ENCODE measurements at places on chromosomes 2 and 18. TPM values are rescaled to one million over a fixed set of nuclear protein-coding genes. Genes with fewer than 3 reads are reported as not detected.

LRRTM4 gene
- total RNA-seq = 17.3 TPM

G6PC2 gene
- not detected for total RNA-seq

MAL gene
- total RNA-seq = not detected

LCT gene
- total RNA-seq = 0.03 TPM

CLEC4F gene
- total RNA-seq = not detected

GRCh38 chr18:79988071-79988450 lies 302 bp downstream of the TXNL4A start:
- DNase-seq = peak; percentile 86

GRCh38 chr2:161273038-161273760 lies 35.0 kb upstream of the PSMD14 start:
- peak; percentile 83 for DNase-seq

DNA sequence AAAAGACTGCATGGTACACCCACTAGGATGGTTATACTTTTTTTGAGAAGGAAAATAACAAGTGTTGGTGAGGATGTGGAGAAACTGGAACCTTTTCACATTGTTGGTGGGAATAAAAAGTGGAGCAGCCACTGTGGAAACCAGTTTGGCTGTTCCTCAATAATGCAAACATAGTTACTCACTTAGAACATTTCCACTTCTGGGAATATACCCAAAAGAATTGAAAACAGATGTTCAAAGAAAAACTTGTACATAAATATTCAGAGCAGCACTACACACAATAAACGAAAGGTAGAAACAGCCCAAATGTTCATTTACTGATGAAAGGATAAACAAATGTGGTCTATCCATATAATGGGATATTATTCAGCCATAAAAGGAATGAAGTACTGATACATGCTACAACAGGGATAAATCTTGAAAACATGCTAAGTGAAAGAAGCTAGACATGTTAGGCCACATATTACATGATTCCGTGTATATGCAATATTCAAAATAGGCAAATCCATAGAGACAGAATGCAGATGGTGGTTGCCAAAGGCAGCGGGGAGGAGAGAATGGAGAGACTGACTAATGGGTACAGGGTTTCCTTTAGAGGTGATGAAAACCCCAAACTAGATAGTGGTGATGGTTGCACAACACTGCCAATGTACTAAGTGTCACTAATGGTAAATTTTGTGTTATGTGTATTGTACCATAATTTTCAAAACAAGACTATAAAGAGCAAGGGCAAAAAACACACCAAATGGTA lies 20.9 kb upstream of the LMAN1 start:
- no peak for DNase-seq

GRCh38 chr2:289362-290089 lies 1.6 kb upstream of the ALKAL2 start:
- peak; percentile 55 for DNase-seq

- peak; percentile 38 for DNase-seq
Observed at GRCh38 chr2:26471289-26471688, 6.6 kb downstream of the OTOF start.

GRCh38 chr2:1744446-1745170 lies at the start of gene PXDN:
Gene PXDN (minus strand): TSS chr2:1744515. CDS start chr2:1744455, 60 bp downstream.
- peak; percentile 76 for DNase-seq

- DNase-seq = no peak
Observed at GRCh38 chr2:166892397-166892796, 4.1 kb downstream of the XIRP2 start.

DNA sequence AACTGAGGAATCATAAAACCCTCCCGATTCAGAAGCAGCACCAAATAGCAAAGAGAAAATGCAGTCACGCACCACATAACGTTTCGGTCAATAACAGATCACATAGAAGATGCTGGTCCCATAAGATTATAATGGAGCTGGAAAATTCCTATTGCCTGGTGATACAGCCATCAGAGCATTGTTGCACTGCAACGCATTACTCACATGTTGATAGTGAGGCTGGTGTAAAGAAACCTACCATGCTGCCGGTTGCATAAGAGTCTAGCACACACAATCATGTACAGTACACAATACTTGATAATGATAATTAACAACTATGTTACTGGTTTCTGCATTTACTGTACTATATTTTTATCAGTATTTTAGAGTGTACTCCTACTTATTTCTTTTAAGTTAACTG lies 32.5 kb downstream of the RNF152 start:
- DNase-seq = no peak

DNA sequence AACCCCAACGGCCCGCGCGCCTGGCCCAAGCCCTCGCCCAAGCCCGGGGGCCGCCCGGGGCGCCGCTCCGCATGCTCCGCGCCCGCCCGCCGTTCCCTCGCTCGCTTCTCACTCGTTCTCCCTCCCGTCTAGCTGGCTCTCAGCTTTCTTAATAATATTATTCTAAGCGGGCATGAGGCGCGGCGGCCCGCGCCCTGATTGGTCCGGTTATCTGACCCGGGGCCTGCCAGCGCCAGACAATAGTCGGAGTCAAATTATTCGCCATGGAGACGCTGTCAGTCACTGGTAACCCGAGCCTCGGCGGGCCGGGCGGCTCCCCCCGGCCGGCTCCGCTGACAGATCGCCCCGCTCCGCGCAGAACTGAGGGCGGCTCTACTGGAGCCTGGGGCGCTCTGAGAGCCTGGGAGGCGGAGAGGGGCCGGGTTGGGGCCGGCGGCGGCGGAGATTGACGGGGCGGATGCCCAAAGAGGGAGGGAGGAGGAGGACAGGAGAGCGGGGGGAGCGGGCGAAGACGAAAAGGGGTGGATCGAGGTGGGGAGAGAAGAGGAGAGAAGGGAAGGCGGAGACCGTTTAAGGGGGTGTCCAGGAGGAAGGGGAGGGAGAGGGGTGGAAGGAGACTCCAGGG lies at the start of gene SIX2:
SIX2 (minus strand) TSS at position 150 of the 625 bp plus-strand sequence. CDS start 342 bp downstream, outside the sequence.
- peak; percentile 99 for DNase-seq

- DNase-seq = no peak
Observed at GRCh38 chr2:67974559-67975430, 88.0 kb downstream of the C1D start.

GRCh38 chr18:60406721-60407120 lies 34.1 kb upstream of the MC4R start:
- DNase-seq = no peak

GRCh38 chr2:71347517-71347916 lies 15.9 kb downstream of the ZNF638 start:
- peak; percentile 35 for DNase-seq

DNA sequence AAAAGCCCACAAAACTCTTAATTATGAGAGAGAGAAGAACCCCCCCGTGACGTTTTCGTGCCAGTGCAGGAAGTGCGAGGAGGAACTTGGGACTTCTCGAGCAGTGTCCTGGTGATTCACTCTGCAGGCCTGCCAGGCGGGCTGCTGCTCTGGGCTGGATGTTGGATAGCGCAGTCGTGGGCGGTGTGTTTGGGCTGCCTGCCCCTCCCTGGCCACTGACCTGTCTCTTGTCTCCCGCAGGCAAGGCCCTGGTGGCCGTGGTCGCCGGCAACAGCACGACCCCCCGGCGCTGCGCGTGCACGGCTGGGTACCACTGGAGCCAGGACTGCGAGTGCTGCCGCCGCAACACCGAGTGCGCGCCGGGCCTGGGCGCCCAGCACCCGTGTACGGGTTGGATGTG lies 29.0 kb downstream of the TNFRSF11A start:
- DNase-seq = no peak

DNA sequence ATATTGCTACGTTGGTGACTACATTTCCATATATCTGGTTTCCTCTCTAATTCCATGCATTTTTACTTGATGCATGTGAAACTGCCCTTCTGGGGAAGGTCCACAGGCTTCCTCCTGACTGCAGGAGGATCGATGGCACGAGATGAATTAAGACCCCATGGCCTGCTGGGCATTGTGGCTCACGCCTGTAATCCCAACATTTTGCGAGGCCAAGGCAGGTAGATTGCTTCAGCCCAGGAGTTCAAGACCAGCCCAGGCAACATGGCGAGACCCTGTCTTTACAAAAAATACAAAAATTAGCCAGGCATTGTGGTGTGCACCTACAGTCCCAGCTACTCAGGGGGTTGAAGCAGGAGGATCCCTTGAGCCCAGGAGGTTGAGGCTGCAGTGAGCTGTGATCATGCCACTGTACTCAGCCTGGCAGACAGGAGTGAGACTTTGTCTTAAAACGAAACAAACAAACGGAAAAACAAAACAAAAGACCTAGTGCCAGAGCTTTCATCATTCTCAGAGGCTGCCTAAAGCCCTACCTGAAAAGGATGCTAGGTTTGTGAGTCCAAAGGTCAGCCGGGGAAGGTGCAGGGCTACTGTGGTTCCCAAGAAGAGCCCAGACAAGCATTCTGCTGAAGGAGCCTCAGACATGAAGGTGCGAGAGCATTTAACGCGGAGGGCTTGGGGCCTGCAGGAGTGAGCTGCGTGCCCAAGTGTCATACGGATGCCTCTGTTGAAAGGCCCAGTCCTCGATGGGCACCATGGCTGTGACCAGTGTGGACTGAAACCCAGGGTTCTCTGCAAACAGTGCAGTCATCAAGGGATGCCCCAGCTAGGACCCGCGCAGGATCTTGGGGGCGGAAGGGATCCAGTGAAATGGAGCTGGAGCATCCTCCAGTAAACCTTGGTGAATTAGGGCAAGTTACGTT lies 21.6 kb downstream of the GPR55 start:
- DNase-seq = no peak

DNA sequence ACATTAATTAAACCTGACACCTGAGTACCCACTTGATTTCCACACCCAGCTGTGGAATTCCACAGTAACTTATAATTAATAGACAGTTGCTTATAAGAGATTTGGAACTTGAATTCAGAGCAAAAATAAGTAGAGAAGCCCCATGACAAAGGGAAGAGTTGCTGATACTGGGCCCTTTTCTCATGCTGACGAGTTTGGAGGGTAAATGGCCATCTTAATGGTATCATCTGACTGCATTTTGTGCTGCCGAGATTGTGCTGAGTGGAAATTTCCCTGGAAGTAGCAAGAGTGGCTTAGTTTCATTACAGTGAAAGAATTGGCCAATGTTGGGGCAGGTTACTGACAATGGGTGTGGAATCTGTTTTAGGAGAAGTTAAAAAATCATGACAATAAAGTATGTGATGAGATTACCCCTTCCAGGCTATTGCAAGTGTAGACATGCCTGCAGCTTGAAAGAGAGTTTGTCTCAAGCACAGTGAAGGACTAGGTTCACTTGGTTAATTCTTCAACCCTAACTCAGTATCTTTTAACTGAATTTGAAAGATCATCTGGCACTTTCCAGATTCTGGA lies 49.9 kb downstream of the VSNL1 start:
- no peak for DNase-seq

GRCh38 chr18:46174342-46175041 lies 70.3 kb downstream of the HAUS1 start:
- peak; percentile 79 for DNase-seq

DNA sequence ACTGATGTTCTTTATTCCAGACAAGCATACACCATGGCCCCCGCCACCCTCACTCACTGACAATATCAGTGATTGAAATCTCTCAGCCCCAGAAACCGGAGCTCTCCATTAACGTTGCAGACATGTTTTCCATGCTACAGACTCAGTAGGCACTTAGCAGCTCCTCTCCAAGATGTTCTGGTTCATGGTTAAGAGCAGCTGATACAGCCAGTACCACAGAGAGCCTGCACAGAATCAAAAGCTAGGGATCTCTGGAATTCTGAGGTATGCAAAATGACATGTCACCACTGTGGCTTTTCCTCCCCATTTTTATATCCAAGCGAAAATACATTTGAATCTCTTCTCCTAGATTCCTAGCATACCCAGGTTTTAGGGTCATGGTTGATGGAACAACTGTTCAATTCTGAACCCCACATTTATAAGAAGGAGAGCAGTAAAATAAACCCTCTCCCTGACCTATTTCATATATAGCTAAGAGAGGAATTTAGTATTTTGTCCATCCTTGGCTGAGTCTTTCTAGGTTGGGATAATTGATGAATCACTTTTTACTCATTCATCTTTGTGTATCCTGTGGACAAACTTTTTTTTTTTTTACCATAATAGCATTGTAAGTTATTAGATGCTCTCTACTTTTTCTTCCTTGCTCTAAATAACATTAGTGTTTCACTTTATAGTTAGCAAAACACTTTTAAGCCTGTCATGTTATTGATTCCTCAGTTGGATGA lies 488.4 kb upstream of the PIK3C3 start:
- DNase-seq = no peak

DNA sequence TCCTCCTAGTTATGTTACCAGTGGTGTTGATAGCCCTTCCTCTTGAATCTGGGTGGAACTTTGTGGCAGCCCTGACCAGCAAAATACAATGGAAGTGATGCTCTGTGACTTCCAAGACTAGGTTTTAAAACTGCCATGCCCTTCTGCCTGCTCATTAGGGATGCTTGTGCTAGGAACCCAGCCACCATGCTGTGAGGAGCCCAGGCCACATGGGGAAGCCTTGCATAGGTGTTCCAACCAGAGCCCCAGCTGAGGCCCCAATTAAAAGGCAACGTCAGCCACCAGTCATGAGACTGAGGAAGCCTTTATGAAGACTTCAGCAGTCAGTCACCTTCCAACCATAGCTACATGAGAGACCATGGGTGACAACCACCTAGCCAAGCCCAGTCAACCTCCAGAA lies 14.0 kb upstream of the MAPRE2 start:
- no peak for DNase-seq

DNA sequence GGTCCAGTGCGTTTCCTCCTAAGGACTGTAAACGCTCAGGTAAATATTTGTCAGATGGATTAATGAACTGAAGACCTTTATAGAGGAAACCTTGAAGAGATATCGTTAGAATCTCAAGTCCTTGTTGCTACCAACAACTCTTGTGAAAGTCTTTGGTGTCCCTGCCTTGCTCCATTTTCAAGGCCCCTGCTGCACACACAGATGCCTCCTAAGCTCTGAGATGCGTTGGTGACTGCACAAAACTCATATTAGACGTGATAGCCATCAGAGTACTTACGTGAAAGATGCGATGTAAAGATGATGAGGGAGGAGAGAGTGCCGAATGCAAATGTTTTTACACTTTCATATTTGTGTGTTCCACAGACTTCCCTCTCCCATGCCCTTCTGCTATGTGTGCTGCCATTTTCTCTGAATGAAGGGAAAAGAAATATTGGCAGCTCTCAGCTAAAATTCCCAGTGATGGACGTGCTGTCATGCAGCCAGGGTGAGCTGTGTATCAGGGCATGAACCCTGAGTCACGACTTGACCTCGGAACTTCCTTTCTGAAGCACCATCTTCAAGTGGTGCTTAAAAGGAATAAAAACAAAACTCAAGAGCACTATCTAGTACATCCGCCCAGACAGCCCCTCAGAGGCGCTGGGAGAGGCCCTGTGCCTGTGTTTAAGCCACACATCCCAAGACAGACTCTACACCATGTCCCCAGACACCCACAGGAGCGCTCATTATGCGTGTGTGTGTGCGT lies 117.4 kb downstream of the FAM210A start:
- no peak for DNase-seq

Data from neural progenitor cell (in vitro differentiated cells).